CD4-positive, alpha-beta memory T cell (primary cell): ENCODE measurements at places on chromosomes 7 and 10.

- DNase-seq, result no peak
Measured at GRCh38 chr7:26688936-26689506, 175.4 kb downstream of the SKAP2 start.

DNA sequence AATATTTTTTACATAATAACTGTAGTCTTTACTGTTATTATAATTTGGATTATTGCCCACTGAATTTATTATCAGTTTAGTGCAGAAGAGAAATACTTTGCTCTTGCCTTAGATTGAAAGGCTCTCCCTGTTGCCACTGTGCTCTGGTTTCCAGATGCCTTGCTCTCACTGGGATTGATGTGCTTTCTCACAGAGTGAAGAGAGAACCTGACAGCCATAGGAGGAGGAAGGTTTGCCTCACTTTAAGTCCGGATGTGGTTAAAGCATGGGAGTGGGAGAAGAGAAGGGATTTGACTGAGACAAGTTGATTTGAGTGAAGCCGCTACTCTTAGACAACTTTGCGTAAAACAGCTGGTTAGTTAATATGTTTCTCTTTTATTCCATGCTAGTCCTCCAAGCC lies 68.2 kb upstream of the RPA3 start:
- no peak for DNase-seq

DNA sequence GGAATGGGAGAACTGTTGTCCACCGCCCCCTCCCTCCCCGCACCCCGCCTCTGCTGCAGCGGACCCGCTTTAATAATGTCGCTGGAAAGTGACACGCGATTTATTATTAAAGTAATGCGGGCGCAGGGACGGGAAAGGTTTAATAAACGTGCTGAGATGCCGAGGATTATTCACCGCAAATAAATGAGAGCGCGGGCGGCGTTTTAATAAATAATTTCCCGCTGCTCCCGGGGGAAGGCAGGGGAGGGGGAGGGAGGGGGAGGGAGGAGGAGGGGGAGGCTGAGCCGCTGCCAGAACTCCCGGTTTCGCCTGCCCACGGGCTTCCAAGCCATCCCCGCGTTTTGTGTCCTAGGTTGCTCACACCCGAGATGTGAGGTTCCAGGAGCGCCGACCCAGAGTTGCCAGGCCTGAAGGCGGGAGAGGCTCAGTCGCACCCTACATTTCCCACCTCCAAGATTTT lies 5.1 kb downstream of the KAZALD1 start:
- no peak for DNase-seq

- DNase-seq, result no peak
Measured at GRCh38 chr7:38280000-38280399, 6.6 kb upstream of the TARP start.

GRCh38 chr7:86814661-86815379 lies 171.1 kb downstream of the GRM3 start:
- DNase-seq, result no peak

DNA sequence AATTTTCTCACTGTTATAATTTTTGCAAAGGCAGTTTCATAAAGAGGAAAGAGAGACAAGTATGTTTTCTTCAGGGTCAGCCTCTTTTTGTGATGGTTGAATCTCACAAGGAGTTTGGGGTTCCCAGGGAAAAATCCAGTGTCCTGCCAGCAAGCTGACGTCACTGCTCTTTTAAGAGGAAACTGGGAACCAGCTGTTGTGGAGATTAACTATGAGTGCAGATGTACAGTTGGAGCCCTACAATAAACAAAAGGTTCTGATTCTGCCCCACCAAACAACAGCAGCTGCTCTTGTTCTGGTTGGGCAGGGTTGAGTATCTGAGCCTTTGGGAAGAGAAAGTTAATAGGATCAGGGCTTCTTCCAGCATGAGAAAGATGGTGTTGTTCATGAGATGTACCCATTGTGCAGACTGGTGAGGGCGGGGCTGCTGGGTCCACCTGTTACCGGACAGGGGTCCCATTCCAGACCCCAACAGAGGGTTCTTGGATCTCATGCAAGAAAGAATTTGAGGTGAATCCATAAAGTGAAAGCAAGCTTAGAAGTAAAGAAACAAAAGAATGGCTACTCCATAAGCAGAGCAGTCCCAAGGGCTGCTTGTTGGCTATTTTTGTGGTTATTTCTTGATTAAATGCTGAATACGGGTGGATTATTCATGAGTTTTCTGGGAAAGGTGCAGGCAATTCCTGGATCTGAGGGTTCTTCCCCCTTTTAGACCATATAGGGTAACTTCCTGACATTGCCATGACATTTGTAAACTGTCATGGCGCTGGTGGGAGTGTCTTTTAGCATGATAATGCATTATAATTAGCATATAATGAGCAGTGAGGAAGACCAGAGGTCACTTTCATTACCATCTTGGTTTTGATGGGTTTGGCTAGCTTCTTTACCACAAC lies 12.5 kb downstream of the PRF1 start:
- no peak for DNase-seq

GRCh38 chr7:106775552-106775936 lies 89.5 kb upstream of the PIK3CG start:
- DNase-seq, result no peak

DNA sequence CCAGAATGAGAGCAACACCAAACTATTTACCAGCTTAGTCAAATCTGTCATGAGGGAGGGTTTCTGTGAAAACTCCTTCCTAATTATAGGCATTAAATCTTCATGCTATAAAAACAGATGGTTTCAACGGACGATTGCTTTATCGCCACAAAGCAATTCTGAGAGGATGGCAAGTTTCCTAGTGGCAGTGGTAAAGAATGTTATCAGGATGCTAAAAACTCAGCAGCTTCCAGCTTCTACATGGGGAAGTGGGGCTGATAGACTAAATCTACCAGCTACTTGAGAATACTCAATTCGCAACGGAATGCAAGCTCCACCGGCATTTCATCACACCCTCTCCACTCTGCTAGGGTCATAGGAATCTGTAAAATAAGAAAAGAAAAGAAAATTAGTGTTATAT lies 41.8 kb downstream of the JCAD start:
- DNase-seq, result no peak

DNA sequence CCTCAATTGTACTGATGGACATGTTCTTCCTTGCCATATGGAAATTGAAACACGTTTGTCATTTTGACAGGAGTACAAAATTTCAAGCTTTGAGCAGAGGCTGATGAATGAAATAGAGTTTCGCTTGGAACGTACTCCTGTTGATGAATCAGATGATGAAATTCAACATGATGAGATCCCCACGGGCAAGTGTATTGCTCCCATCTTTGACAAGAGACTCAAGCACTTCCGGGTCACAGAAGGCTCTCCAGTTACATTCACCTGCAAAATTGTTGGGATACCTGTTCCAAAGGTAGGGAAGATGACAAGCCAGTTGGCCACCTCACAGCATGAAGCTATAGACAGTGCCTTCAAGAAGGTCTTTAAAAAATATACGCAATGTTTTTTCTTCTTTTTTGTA lies 43.1 kb downstream of the ATOH7 start:
- DNase-seq, result no peak

GRCh38 chr10:52639652-52640051 lies 132.9 kb downstream of the MBL2 start:
- DNase-seq, result no peak

GRCh38 chr10:116099023-116099420 lies 174.0 kb downstream of the GFRA1 start:
- DNase-seq, result no peak

GRCh38 chr7:113197274-113197673 lies 78.9 kb upstream of the SMIM30 start:
- no peak for DNase-seq

DNA sequence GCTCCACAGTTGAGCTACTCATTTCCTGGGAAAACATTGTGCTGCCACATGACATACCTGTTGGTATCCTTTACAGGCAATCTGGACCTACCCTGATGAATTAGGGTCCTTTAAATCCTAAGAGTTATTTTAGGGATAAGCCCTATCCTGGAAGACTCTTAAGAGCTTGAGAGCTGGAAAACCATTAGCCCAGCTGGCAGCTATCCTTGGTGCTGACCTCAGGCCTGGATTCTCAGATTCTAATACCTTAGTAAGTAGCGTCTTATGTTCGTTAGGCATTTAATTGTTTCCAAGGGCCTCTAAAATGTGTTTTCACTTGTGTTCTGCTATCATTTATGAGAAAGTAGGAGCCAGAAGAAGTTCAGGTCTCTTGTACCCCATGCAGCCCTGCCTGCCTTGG lies 93.0 kb upstream of the SORCS3 start:
- DNase-seq, result no peak

DNA sequence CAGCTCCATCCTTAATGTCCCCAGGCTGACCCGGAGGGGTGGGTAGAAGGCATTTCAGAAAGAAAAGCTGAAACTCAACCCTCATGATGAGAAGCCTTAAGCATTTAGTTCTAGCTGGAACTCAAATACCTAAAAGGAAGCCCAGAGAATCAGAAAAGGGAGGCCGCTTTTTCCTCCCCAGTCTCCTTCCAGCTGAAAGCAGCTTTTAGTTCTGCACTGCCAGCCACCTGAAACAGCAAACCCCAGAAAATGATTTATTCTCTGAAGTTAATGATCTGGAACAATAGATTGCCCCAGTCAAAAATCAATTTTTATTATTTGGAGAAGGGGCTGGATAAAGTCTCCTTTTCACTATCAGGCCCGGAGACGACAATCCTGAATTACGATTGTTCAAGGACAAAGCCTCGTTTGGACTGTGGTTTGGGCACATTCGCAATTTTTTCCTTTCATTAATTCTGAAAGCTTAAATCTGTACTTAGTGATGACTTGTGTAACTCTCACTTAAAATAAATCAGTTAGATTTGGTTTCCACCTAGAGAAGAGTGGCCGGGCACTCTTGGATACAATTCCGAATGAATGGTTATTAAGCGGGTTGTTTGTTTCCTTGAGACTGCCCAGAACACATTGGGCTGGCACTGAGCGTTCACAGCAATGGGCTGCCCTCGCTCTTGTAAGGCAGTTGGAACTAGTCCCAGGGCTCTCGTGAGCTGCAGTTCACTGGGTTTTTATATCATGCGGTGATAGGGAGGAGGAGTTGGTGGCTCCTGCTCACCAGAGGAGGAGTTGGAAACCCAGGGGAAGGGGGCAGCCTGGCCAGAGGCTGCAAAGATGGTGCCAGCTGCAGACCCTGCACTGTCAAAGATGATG lies 262.2 kb downstream of the CCSER2 start:
- no peak for DNase-seq

- DNase-seq, result no peak
Measured at GRCh38 chr10:72351479-72351878, 3.2 kb downstream of the DNAJB12 start.

DNA sequence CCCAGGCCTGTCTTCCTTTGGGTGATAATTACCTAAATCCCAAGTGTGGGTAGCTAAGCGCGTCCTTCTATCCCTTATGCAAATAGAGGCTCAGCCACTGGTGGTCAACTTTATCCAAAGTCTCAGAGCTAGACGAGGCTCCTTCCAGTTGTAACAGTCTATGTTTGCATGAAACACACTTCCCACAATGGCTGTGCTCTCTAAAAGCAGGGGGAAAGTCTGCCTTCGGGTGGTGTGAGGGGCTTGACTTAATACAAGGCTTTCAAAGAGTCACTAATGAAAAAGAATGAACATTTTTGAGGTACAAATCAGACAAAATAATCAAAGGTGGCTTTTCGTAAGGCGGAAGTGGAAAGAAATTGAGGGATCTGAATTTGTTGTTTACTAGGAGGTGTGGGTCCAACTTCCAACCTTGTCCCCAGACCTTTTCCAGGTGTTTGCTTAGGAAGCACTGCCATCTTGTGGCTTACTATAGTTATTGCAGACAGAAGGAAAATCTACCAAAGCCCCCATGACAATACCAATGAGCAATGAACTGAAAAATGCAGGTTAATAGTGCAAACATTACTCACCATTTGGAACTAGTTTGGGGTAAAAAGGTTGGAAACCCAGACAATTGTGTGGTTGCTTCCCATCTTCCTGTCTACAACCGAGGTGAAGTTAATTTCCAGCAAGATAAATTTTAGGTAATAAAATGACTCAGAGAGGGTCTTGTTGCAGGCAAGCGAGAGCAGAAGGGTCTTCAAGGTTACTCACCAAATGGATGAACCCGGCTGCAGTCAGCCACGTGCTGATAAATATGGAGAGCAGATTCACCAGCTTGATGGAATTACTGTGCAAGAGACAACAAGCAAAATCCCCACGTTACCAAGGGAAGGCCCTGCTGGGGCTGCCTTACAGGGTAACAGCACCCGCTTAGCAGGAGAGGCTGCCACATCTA lies 525.7 kb downstream of the KCNMA1 start:
- peak; percentile 22 for DNase-seq

DNA sequence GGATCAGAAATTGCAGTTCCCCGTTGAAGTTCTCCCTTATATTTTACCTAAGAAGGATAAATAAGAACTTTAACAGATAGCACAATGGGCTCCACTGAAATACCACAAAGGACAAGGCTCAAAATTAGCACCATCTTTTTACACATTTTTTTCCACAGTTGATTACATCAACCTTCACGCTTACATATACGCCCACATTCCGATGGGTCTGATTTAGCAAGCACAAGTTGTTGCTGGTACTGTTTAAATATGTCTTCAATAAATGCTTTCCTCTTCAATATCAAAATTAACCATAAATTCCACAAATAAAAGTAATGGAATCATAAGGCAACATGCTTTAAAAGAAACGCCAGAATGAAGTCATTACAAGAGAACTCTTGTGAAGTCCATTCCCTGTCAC lies 79.5 kb downstream of the NEBL start:
- DNase-seq, result no peak

GRCh38 chr7:37493123-37493522 lies 44.5 kb upstream of the ELMO1 start:
- DNase-seq, result no peak

DNA sequence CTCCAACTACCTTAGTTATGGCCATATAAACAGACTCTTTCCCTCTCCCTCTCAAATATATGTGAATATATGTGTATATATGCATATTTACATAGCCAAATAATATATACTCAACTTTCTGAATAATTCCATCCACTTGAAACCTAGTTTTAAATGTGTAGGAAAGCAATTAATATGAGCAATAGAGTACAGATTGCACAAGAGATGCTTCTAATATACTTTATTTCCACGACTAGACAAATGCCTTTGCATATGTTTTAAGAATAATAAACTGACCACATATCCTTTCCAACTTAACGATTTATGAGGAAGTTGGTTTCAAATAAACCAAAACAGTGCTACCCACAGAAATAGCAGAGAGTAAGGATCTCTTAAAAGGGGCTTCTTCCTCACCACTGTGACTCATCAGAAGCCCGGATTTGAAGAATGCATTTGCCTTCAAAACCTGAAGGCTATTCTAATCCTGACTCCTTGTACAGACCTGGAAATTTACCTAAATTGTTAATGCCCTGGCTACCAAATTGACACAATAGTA lies 266.3 kb downstream of the AHR start:
- DNase-seq, result no peak

GRCh38 chr7:30824821-30825720 lies 53.9 kb downstream of the MINDY4 start:
- no peak for DNase-seq

GRCh38 chr7:1669954-1670893 lies at the start of gene ELFN1:
Gene ELFN1 (plus strand): TSS chr7:1670277. CDS start chr7:1744597, 74,320 bp downstream.
- no peak for DNase-seq
